ENCODE measurements at places on chromosomes 2 and 18.

DNA sequence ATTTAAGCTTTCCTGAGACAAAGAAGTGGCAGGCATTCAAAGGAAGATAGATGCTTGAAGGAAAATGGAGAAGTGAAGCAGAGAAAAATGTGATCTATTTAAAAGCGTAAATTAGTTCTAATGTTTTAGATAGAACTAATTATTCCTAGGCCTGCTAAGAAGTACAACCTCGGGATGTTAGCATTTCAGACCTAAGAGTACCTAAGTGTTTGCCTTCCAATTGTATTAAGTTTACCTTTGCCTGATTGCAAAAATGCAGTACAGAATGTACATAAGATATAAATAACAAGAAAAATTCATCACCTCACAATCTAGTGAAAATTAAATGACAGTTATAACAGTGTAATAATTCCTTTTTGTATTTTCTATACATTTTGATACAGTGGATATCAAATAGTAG lies 71.1 kb upstream of the HNMT start:
- no peak for DNase-seq

DNA sequence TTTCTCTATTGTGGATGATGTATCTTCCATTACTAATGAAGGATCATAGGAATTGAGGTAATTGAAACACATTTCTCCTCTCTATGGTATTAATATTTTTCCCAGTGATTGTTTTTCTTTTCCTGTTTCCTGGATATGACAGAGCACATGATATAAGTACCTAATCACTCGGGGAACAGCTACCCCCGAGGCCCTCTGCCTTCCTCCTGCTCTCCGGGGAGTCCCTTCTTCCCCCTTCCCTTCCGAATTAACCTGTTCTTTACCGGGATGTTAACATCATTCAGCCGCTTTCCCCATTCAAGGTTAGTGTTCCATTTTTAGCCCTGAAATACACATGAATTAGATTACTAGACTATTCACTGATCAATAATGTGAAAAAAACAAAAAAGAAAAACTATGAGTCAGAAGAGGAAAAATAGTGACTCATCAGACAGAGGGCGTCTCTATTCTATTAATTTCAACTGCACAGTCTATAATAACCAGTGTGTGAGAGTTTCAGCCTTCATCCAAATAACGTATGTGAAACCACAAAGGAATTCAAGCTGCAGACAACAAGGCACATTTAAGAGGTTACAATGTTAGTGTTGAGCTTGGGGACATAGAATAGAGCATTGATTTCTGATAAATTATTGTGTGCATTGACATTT lies 450.8 kb downstream of the DLGAP1 start:
- DNase-seq, result no peak

GRCh38 chr2:197191940-197192322 lies 118.6 kb downstream of the ANKRD44 start:
- peak; percentile 57 for DNase-seq

- no peak for DNase-seq
Observed at GRCh38 chr18:12765126-12765525, 62.3 kb downstream of the PSMG2 start.

GRCh38 chr2:189179570-189179950 lies at the start of gene COL5A2:
TSS of gene COL5A2 (minus strand) at chr2:189179761. CDS start at chr2:189179604, 157 bp downstream.
- DNase-seq, result no peak

DNA sequence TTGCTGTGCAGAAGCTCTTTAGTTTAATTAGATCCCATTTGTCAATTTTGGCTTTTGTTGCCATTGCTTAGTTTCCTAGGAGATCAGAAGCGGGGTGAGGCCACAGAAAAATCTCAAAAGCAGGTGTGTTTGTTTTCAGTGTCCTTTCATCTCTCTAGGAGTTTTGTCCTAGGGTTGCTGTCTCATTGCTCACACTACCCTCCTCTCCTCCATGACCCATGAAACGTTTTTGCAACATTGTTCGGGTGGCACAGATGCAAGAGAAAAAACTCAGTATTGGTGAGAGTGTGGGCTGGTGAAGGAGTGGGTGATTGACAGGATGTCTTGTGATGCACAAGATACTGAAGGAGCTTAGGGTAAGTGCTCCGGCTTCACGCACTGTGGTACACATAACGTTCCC lies 103.6 kb downstream of the LYPD1 start:
- DNase-seq, result no peak

GRCh38 chr2:111642586-111643327 lies 241.2 kb downstream of the ANAPC1 start:
- DNase-seq, result no peak

GRCh38 chr2:35463805-35464596 lies 891.6 kb upstream of the CRIM1 start:
- no peak for DNase-seq

GRCh38 chr2:219087361-219087760 lies 26.6 kb upstream of the IHH start:
- DNase-seq, result no peak
